ENCODE measurements at places on chromosomes 1 and 21. TPM values are rescaled to one million over a fixed set of nuclear protein-coding genes. Genes with fewer than 3 reads are reported as not detected.

The CYP4Z1 gene
- total RNA-seq, result not detected

The SPRR4 gene
- not detected for total RNA-seq

The INSRR gene
- not detected for total RNA-seq

The KCNT2 gene
- 0.18 TPM for total RNA-seq

The FNDC10 gene
- 0.85 TPM for total RNA-seq

The TLCD4 gene
- total RNA-seq, result 6.0 TPM

The NTMT2 gene
- total RNA-seq, result not detected

DNA sequence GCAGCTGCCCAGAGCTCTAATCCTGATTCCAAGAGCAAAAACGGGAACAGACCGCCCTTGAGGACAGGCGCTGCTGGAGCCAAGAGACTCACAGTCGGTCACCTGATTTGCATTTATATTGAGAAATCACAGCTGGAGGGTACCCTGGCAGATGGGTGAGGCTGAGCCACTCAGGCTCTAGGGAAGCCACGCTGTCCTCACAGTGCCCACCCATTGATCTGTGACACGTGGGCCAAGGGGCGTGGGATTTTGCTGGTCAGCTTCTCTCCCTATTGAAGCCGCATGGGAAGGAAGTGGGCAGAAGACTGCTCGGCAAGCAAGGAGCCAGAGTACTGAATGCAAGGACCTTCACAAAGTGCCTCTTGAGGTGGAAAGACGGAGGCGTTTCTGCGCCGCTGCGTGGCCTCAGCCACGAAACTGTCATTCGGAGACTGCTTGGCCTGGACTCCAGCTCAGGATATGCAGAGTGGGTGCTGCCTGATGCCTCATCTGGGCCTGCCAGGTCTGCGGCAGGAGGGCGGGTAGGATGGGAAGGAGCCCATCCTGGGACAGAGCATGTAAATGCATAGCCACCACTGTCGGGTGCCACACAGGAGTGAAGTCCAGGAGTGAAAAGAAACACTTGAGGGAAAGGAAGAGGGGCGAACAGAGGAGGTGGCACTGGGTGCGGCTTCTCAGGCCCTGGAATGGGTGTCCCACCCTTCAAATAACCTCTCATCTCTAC lies 139.8 kb downstream of the PGBD5 start:
- DNase-seq, result no peak

- no peak for DNase-seq
Observed at GRCh38 chr1:41657679-41658295, 173.3 kb upstream of the EDN2 start.

GRCh38 chr1:61182480-61182879 lies 100.1 kb downstream of the NFIA start:
- DNase-seq, result no peak

GRCh38 chr1:30966690-30967369 lies 58.3 kb upstream of the SDC3 start:
- DNase-seq, result peak; percentile 55

DNA sequence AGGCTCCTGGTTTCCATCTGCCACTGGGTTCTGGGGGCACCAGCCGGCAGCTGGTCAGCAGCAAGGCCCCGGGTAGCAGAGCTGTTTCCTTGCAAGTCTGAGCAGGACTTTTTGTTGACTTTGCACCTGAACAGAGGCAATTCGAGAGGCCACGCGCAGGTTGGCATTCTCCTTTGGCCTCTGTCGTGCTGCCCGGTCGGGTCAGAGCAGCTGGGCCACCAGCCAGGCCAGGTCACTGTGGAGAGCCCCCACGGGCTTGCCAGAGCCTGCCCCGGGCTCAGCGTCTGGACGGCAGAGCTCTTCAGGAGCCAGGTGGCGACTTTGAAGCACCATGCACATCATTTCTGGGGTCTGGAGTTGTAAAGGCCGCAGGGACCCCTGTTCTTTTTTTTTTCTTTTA lies 28.4 kb upstream of the TMEM52 start:
- DNase-seq, result no peak

DNA sequence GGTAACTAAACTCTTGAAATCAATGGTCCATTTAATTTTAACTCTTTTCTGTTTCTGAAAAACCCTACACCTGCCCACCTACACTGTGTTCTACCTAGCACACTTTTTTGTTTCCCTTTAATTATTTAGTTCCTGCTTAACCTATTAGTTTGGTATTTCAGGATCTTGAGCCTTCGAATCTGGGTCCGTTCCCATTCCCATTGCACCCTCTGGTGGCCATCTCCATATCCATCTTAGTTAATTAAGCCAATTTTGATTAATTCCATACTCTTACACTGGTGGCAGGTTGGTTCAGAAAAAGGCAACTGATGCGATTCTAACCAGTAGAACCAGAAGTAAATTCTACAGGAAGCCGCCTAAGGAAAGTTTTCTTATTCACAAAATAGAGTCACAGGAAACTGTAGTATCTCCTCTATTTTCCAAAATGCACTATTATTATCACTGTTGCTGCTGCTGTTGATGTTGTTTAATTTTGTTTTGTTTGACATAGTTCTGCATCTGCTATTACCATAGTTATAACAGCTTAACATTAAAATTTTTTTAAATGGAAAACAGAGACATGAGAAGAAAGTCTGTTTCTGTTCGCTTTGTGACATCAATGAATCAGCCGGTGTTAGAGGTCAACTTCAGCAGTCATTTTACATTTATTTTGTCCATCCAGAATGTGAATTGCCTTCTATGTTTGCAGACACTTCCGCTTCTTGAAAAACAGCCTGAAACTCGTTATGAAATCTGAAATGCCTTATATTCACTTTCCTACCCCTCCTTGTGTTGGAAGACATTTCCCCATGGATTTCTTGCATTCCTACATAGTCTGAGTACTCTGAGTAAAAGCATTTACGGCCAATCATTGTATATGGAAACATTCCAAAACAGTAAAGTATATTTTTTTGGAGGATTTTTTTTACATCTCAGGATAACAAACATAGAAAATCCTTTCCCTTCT lies 115.5 kb upstream of the NCAM2 start:
- peak; percentile 58 for DNase-seq

DNA sequence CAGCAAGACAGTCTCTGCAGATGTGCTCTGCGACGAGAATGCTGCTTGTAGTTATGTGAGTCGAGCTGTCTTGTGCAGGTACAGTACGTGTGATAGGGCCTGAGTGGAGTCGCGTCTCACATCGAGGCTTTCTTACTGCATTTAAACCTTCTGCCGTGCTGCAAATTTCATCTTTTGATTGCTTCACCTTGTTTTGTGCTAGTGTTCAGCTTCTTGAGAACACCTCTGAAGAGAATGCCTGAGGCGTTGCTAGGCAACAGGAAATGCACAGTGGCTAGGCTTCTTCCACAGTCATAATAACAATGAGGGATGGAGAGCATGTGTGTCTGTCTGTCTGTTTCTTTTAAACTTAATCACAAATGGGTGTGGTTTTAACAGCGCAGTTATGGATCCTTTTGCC lies 52.9 kb downstream of the MRPS6 start:
- DNase-seq, result no peak

DNA sequence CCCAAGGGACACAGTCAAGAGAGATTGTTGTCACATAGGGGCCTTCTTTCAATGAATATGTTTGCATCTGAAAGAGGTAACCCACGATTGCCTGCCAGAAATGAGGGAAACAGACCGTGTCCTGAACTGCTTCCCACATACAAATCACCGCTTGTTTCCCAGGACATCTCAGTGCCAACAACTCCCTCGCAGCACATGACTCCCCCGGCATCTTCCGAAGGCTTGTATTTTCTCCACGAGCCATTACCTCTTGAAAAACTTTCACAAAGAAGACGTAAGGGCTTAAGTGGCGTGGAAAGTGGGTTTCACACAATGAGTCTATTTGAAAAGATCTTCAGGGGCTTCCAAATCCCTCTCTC lies 31.6 kb upstream of the PDE9A start:
- no peak for DNase-seq

- DNase-seq, result no peak
Observed at GRCh38 chr1:241899210-241899609, 51.2 kb downstream of the EXO1 start.

DNA sequence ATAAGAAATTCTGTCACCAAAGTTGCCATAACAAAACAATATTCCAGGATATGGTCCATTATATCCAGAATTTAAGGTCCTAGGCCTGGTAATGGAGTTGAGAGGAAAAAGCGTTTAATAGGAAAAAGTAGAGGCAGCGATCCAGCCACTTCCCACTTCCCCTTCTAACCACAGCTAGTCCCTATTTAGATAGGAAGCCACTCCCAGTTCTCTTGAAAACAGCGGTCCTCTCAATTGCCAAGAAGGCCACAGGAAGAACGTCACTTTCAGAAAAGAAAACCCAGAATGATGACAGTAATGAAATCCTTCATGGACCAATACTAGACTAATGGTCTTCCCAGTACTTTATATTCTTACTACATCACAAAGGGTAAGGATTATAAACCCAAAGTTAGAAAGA lies 38.6 kb downstream of the ABL2 start:
- DNase-seq, result no peak

GRCh38 chr1:59641836-59642235 lies 172.9 kb upstream of the HOOK1 start:
- DNase-seq, result no peak

GRCh38 chr1:55329091-55329490 lies 113.9 kb upstream of the USP24 start:
- DNase-seq, result no peak

- no peak for DNase-seq
Observed at GRCh38 chr21:28590026-28590425, 402.7 kb downstream of the LTN1 start.

DNA sequence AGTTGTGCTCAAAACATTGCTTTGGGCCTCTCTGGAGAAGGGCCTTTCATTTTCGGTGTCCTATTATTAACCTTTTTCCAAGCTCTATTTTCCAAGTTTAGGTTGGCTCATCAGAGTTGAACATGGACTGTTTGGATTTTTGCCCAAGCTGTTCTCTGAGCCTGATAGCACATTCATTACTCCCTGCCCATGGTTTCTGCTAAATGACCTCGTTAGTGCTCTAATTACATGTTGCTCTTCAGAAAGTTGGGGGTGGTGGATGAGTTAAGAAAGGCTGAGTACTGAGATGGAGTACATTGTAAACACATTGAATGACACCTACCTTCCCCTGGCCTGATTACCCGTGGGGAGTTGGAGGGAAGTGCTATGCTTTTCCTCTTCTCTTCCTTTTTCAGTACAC lies 38.9 kb downstream of the LMO4 start:
- no peak for DNase-seq

- DNase-seq, result no peak
Observed at GRCh38 chr21:46504666-46505065, 46.0 kb downstream of the DIP2A start.

DNA sequence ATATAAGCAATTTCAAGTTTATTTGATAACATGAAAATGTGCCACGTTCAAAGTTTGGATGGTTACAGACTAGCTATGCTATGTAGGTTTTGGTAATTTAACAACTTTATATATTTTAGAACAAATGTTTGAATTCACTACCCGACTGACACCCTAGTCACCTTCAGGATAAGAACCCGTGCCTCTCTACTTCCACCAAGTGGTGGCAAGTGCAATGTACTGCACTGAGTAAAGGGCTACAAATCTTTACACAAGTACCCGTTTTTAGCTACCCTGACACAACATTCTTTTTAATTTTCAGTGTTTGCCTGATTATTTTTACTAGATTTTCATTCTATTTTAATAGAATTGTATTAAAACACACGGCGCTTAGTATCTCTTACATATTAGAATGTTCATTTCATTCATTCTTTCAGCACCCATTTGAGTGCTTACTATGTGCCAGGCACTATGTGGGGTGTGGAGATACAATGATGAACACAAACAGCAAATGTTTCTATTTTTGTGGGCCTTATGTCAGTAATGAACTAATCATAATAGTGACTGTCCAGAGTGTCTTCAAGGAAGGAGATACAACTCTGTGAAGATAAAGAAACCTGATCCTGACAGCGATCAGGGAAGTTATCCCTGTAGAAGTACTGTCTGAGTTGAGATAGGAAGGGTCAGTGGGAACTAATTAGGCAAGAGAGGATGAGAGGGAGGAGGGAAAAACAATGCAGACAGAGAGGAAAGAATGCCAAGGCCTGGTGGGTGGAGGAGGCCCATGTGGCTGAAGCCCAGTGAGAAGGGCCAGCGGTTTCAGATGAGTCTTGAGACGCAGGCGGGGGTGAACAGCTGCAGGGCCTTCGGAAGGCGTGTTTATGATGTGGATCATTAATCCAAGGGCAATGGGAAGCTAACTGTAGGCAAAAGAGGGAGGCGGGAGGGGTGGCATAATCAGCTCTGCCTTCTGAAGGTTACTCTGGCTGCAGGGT lies 3.8 kb downstream of the LCA5L start:
- DNase-seq, result peak; percentile 52

GRCh38 chr1:58206749-58207148 lies 339.8 kb downstream of the OMA1 start:
- no peak for DNase-seq

All from H4 (cell line).